ENCODE measurements at places on chromosomes 5 and 9. TPM values are rescaled to one million over a fixed set of nuclear protein-coding genes. Genes with fewer than 3 reads are reported as not detected.
A peak's percentile ranks its signal among the peaks of the same experiment; 100 is the strongest.

- DNase-seq, result no peak
Observed at GRCh38 chr9:36942891-36943290, 91.2 kb downstream of the PAX5 start.

DNA sequence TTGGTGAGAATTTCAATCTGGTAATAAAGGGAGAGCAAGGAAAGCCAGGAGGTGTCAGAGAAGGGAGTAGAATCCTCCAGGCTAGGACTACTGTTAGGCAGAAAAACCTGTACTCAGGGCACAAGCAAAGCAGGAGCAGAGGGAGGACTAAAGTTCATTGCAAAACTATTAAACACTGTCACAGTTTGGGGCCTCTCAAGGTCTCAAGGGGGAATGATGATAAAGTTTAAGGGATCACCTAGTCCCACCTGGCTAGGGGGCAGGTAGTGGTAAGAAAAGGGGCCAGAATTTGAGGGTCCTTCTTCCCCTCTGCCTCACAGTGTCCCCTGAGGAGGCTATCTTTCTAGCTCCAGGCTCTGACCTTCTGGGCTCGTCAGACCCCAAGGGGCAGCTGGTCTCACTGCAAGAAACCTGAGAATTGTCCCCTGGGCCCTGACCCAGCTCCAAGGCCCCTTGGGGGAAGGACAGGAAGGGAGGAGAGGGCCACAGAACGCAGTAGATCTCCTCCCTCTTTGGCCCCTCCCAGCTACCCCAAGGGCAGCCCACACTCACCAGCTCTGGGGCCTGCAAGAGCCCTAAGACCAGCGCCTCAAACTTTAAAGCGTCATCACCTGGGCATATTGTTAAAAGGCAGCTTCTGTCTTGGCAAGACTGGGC lies 974 bp downstream of the CCDC69 start:
- DNase-seq, result peak; percentile 75

Gene FCN1
- total RNA-seq, result 5.7 TPM

Gene ERAP2
- total RNA-seq, result 6.4 TPM

DNA sequence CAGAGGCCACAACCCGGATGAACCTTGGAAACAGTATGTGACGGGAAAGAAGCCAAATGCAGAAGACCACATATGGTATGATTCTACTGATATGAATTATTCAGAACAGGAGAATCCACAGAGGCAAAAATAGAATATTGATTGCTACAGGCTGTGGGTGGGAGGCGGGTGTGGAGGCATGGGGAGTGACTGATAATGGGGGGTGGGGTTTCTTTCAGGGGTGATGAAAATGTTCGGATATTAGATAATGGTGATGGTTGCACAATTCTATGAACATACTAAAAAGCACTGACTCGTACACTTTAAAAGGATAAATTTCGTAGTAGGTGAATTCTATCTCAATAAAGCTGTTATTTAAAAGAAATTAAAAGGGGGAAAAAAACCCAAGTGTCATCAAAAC lies 10.7 kb downstream of the IL4 start:
- no peak for DNase-seq

- no peak for DNase-seq
Observed at GRCh38 chr5:36079200-36079781, 12.6 kb upstream of the UGT3A2 start.

GRCh38 chr9:110820381-110820780 lies 151.8 kb downstream of the MUSK start:
- DNase-seq, result no peak

Gene KIF4B
- total RNA-seq, result not detected

Gene NFIB
- total RNA-seq, result 116 TPM

DNA sequence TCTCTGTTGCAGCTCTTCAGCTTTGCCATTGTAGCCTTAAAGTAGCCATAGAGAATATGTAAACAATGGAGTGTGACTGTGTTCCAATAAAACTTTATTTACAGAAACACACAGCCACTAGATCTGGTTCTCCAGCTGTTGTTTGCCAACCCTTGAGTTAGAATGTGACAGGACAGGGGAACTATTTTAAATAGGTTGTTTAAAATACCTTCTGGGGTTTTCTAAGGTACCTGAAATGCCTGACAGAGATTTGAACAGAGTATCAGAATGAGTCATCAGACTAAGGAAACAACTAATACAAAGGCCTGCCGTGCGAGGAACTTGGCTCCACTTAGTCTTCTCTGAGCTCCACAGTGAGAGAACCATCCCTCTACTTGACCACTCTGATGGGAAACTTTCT lies 85.4 kb downstream of the HSD17B4 start:
- no peak for DNase-seq

Gene ADAMTS16
- not detected for total RNA-seq

Gene CNTLN
- 3.8 TPM for total RNA-seq

DNA sequence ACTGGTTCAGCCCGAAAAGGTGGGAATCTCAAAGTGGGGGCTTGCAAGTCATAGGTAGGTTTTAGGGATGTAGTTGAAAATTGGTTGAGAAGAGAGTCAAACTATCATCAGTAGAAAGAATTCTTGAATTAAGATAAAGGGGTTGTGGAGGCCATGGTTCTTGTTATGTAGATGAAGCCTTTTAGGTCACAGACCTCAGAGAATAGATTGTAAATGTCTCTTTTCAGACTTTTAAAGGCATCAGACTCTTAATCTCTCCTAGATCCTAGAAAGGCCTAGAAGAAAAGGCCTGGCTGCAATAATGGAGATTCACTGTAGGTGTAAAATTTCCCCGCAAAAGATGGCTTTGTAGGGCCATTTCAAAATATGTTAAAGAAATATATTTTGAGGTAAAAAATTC lies 96.4 kb downstream of the PSAT1 start:
- no peak for DNase-seq
